ENCODE measurements at places on chromosomes 7 and 10.

GRCh38 chr7:134444961-134445315 is 14.0 kb downstream of the AKR1B1 start:
- DNase-seq: no peak

- DNase-seq: no peak
Observed at GRCh38 chr7:3762146-3762831, 461.2 kb downstream of the SDK1 start.

GRCh38 chr7:47288060-47288459 is 293.9 kb downstream of the TNS3 start:
- no peak for DNase-seq

DNA sequence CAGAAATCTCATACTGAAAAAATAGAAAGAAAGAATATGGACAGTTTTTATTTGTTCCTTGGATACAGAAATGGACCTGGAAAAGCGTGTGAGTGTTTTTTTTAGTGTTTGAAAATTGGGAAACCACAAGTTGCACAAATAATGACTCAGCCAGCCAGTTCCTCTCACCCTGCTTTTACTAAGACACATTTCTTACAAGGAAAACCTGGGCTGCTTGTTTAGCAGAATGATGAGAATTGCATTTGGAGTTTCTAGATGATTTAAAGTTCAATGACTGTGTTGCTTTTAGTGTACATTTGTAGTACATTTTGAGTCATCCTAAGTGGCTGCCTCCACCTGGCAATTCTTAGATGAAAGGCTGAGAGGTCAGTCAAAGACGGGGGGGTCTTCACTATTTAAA is 218.7 kb downstream of the ABCA13 start:
- no peak for DNase-seq

GRCh38 chr7:26863518-26864308 is 677 bp downstream of the SKAP2 start:
- peak; percentile 12 for DNase-seq
